Naive thymus-derived CD4-positive, alpha-beta T cell (primary cell): ENCODE measurements at places on chromosomes 1 and 21. TPM values are rescaled to one million over a fixed set of nuclear protein-coding genes. Genes with fewer than 3 reads are reported as not detected.

DNA sequence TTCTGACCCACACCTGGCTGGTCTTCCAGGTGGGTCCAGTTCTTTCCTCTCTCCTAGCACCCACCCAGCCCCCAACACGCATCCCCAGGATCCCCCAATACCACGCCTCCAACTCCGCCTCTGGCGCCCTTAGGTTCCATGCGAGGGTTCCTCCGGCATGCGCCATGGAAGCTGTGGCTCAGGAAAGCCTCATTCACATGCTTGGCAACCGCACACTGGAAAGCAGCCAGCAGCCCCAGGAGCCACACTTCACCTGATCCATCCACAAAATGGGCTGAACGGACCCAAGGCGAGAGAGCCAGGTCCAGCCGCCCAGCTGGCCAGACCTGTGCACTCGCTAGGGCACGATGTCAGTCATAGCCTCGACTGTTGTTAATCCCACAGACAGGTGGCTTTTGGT is 161.2 kb downstream of the PSMG1 start:
- no peaks in the 10 kb centered on the region for H3K36me3 ChIP-seq
- H3K4me1 ChIP-seq, result no peaks in the 10 kb centered on the region
- H3K27me3 ChIP-seq, result no peaks in the 10 kb centered on the region
- H3K4me3 ChIP-seq, result no peak overlapping the region

- no peak for DNase-seq
- H3K4me1 ChIP-seq, result no peaks in the 10 kb centered on the region
- H3K27me3 ChIP-seq, result no peaks in the 10 kb centered on the region
- H3K36me3 ChIP-seq, result no peaks in the 10 kb centered on the region
- no peak overlapping the region for H3K27ac ChIP-seq
These were observed 61.0 kb downstream of the ZBTB18 start for GRCh38 chr1:244112041-244112440.

GRCh38 chr1:171220581-171221054 is 27.7 kb upstream of the FMO1 start:
- DNase-seq, result no peak
- H3K4me3 ChIP-seq, result no peak overlapping the region
- no peaks in the 10 kb centered on the region for H3K4me1 ChIP-seq
- H3K36me3 ChIP-seq, result no peaks in the 10 kb centered on the region
- peaks cover 3% of the 10 kb centered on the region for H3K27me3 ChIP-seq
- H3K27ac ChIP-seq, result no peak overlapping the region

DNA sequence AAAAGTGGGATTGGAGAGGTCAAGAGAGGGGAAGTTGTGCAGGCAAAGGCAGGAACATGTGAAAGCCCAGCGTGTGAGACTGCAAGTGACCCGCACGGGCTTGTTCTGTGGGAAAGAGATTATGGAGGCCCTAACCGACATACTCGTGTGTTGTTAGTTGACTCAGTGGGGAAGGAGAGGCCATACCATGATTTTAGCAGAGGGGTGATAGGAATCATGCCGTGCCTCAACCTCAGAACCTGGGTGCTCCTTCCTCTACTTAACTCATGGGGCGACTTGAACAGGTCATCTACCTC is 19.3 kb downstream of the PGLYRP3 start:
- no peak overlapping the region for H3K4me3 ChIP-seq
- no peak for DNase-seq
- H3K36me3 ChIP-seq, result no peaks in the 10 kb centered on the region
- H3K4me1 ChIP-seq, result peaks cover 6% of the 10 kb centered on the region

GRCh38 chr1:167599957-167600581 is 30.0 kb upstream of the RCSD1 start:
- DNase-seq, result peak; percentile 73
- H3K27me3 ChIP-seq, result no peaks in the 10 kb centered on the region
- H3K4me1 ChIP-seq, result peaks cover 28% of the 10 kb centered on the region
- no peak overlapping the region for H3K4me3 ChIP-seq
- H3K36me3 ChIP-seq, result no peaks in the 10 kb centered on the region
- H3K27ac ChIP-seq, result no peak overlapping the region

PDC gene
- not detected for total RNA-seq

DNA sequence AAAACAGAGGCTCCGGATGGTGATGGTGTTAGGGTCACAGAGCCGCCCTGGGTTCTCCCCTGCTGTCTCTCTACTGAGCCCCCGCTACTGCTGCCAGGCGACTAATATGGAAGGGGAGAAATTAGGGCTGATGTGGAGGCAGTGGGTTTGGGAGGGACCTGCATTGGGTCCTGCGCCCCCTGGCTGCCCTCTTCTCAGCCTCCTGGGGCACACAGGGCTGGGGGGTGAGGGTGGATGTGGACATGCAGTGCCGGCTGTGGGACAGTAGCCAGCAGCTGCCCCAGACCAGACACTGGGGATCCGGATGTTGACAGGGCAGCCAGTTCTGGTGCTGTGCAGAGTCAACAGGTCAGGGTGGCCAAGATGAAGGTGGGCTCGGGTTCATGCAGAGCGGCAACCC is 1.5 kb upstream of the CLCNKB start:
- H3K4me1 ChIP-seq, result no peaks in the 10 kb centered on the region
- no peak overlapping the region for H3K27ac ChIP-seq
- no peak for DNase-seq
